ENCODE measurements at places on chromosomes 4 and X.
A peak's percentile ranks its signal among the peaks of the same experiment; 100 is the strongest.

DNA sequence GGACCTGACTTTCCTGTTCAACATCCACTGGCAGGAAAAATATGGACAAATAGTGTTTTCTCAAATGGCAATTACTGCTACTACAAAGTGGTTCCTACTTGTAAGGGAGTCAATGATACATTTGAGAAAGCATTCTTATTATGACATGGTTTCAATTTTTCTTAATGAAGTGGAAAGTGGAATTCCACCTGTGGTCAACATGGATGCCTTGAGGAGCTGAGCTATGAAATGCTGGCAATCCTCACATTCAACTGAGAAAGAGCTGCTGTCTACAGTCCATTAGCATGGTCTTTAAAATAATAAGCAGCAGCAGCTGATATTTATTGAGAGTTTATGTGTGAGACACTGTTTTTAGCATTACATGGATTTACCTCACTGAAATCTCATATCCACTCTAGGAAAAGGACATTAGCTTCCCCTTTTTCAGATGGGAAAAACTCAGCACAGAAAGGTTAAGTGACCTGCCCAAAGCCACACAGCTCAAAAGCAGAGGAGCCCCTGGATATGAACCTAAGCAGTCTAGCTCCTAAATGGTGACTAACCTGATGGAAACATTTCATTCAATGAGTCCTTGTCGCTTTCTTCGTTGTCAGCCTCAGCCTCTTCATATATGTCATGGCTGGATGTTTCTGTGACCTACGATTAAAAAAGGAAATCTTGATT lies 29.2 kb downstream of the MAP7D3 start:
- DNase-seq: no peak

- no peak for DNase-seq
Observed at GRCh38 chr4:98728433-98728832, 70.0 kb upstream of the TSPAN5 start.

GRCh38 chr4:78711676-78712075 lies 64.5 kb upstream of the BMP2K start:
- no peak for DNase-seq

DNA sequence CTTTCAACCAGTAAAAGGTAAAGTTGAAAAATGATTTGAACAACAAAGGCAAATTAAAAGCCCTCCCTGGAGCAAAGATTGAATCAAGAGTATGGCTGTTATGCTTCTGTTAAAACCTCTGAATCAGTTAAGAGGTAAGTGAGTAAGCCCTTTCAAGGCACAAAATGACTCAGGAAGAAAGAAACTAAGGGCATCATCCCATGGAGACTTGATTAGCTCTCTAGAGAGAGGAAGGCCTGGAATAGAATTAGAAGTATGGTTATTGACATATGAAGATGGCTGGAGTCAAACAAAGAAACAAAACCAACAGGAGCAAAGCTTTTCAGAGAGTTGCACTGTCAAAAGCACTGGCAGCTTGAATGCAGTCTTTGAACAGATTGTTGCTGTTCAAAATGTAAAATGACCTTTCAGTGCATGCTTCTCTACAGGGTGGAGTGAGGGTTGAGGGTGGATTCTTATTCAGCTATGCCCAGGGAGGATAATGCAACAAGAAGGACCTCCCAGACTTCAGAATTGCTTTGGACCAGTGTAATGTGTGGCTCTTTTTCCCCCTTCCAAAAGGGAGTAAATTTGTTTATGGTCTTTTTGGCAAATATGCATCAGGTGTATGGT lies 365.5 kb downstream of the GBA3 start:
- DNase-seq: no peak

GRCh38 chr4:8700531-8700930 lies 108.0 kb downstream of the CPZ start:
- no peak for DNase-seq

GRCh38 chr4:113869743-113870375 lies 108.3 kb upstream of the CAMK2D start:
- no peak for DNase-seq

GRCh38 chrX:138001226-138001625 lies 435.3 kb downstream of the ZIC3 start:
- no peak for DNase-seq

- DNase-seq: no peak
Observed at GRCh38 chrX:21354725-21355124, 19.5 kb upstream of the CNKSR2 start.

GRCh38 chr4:37762294-37762990 lies 64.0 kb upstream of the PGM2 start:
- DNase-seq: no peak

- no peak for DNase-seq
Observed at GRCh38 chr4:140186651-140187315, 32.8 kb upstream of the MAML3 start.

DNA sequence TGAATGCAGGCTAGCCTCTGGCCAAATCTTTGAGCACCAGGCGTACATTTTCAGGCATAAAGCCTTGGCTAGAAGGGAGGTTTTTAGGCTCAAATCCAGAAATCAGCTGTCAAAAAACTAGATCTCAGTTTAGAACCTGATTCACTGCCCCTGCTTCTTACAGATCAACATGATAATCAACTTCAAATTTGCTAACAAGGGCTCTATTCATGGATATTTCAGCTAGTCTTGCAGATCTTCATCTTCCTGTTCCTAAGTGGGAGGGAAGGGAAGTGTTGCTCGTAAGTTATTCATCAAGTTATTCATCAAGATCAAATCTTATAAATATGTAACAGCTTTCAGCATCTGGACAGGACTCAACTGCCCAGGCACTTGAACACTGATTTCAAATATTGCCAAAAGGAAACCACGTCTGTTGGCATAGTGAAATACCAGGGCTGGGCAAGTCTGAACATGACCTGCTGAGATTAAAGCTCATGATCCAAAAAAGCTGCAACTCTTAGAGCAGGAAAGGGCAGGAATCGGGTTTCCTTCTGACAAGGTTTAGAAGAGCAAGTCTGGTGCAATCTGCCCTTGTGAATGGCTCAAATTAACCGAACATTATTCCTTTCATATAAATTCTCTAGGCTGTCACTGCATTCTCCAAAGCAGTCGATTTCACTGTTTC lies 200.3 kb downstream of the PDGFC start:
- DNase-seq: no peak

- DNase-seq: no peak
Observed at GRCh38 chr4:79334783-79335182, 8.9 kb upstream of the NAA11 start.

GRCh38 chr4:176270669-176271068 lies 1.6 kb upstream of the ASB5 start:
- peak; percentile 43 for DNase-seq

DNA sequence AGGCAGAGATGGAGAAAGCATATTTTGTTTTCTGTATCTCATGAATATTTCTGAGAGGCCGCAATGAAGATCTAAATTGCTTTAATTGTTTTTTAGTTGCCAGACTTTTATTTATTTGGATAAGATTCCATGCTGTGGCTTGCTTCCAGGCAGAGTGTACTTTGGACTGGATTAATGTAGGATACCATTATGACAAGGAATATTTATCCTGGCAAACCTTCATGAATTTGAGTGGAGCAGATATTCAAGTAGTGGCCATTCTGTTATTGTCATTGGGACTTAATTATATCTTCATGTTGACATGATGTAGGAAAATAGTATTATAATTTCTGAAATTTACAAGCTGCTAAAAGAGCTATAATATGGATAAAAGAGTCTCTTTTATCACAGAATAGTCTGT lies 182.9 kb downstream of the C4orf33 start:
- no peak for DNase-seq

All from brain pericyte (primary cell).